ENCODE measurements at places on chromosomes 6 and 20.

DNA sequence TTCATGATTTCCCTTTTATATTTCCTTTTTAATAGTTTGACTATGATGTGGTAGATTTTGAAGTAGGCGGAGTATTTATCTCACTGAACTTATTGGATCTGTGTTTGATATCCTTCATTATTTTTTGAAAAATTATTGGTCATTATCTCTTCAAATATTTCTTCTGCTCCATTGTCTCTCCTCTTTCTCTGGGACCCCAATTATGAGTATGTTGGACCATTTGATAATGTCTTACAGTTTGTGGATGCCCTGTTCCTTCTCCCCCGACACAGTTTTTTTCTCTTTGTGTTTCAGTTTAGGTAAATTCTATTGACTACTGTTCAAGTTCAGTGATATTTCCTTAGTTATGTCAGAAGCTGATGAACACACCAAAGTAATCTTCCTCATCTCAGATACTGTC lies 49.4 kb upstream of the COL10A1 start:
- DNase-seq, result no peak

- no peak for DNase-seq
Measured at GRCh38 chr6:109358204-109358603, 24.1 kb downstream of the CD164 start.

DNA sequence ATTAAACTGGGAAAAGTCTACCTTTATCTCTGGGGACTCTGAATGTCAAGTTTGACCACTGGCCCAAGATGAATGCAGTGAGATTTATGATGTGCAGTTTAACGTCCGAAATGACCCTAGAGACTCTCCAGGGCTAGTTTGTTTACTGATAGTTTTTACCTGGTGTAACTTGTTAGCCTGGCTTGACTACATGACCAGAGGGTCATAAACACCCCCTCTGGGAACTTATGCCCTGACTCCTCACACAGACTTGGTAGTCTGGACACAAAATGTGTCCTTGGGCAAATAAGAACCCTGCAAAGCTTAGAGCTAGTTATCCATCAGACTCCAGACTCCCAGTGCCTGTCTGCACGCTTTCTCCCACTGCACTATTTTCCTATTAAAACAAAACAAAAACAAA lies 606.5 kb downstream of the HACE1 start:
- no peak for DNase-seq

- DNase-seq, result no peak
Measured at GRCh38 chr6:6695625-6696276, 107.2 kb downstream of the LY86 start.

DNA sequence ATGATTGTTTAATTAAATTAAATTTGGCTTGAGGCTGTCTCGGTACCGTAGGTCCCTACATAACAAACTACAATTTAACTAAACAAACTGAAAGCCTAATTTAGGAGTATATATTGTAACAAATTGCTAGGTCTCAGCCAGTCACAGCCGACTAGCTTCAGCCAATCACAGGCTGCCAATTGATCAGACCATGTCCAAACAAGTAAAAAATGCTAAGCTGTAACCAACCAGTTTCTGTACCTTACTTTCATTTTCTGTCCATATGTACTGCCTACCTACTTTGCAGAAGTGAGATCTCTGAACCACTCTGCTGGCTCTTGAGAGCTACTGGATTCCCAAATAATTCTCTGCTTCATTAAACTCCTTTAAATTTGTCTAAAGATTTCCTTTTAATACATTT lies 648.0 kb upstream of the GJE1 start:
- no peak for DNase-seq

DNA sequence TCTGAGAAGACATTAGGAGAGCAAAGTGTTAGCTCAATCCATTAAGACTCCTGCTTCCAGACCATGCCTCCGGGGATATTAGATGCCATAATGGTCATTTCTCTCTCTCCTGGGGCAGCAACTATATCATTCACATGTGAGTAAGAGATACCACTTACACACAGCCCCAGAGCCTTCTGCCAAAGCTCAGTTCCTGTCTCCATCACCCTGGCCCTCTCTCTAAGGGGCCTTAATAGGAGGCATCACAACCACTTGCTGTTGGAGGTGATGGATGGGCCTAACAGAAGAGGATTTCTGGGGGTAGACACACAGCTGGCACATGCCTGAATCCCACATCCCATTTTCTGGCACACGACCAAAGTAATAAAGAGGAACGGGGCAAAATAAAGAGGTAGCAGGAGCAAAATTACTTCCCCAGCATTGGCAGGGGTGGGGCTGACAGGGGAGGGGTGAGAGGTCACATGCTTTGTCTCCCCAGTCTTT lies 34.0 kb upstream of the VSTM2L start:
- DNase-seq, result no peak

GRCh38 chr6:32785781-32786533 lies 22.6 kb upstream of the HLA-DQB2 start:
- peak; percentile 31 for DNase-seq

- no peak for DNase-seq
Measured at GRCh38 chr6:163943607-163944385, 529.3 kb downstream of the QKI start.

- peak; percentile 46 for DNase-seq
Measured at GRCh38 chr6:139625081-139625939, 250.9 kb upstream of the CITED2 start.

- DNase-seq, result no peak
Measured at GRCh38 chr6:141451181-141451510, 681.6 kb upstream of the GJE1 start.

GRCh38 chr20:58398254-58398653 lies 9.2 kb downstream of the VAPB start:
- no peak for DNase-seq

DNA sequence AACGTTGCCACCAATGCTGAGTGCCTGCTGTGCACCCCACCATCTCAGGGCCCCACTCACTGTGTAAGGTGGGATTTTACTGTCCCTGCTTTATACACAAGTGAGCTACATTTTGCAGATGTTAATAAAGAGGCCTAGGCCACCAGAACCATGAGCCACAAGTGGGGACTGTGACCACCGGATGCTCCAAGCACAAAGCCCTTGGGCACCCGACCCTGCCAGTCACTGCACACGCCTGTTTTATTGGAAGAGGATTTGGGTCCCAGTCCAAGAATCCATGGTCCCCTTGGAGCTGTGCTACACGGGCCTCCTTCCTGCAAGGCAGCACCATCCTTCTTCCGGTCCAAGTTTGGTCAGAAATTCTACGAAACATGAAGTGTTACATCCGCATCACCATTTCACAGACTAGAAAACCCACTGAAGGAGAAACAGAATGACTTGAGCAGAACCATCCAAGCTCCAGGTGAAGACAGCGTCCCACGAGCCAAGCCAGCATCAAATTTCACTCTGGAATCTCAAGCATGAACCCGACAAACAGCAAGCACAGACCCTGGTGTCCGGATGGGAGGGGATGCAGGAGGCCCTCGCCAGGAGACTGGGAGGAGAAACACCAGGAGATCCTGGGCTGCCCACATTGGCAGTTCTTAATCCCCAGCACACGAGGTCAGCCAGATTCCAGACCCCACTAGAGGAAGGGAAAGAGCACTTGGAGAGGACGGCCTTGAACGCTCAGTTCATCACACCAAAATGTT lies 226.9 kb downstream of the DLL1 start:
- DNase-seq, result no peak

GRCh38 chr6:64983089-64983488 lies 723.9 kb downstream of the EYS start:
- no peak for DNase-seq

DNA sequence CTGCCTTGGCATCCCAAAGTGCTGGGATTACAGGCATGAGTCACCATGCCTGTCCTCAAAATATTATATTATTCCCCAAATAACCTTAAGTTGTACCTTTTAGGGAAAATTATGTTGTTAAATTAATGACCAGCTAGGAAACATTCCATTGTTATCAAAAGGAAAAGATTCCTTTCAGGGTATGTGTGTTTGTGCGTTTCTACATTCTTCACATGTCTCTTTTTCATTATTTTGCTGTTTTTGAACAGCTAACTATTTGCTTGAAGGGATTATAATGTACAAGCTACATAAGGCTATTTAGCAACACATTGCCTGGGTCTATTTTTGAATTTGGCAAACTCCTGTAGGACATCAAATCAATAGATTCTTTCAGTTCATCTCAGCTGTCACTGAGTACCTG lies 57.1 kb downstream of the GJA1 start:
- no peak for DNase-seq

GRCh38 chr6:3438190-3439167 lies 18.4 kb downstream of the SLC22A23 start:
- DNase-seq, result no peak

DNA sequence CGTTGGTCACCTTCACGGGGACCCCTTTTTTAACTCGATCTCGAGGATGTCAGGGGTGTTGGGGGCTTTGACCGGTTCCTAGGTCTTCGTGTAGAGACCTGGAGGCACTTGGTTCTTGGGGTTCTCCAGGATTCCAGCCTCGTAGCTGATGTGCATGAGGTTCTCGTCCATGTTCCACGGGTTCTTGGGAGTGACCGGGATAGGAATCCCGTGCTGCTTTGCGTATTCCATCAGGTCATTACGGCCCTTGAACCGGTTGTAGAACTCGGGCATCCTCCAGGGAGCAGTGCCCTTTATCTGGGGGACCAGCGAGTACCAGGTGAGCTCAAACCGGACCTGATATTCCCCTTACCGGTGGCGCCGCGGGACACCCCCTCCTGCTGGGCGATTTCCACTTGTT lies 88.0 kb upstream of the RIPOR2 start:
- no peak for DNase-seq

DNA sequence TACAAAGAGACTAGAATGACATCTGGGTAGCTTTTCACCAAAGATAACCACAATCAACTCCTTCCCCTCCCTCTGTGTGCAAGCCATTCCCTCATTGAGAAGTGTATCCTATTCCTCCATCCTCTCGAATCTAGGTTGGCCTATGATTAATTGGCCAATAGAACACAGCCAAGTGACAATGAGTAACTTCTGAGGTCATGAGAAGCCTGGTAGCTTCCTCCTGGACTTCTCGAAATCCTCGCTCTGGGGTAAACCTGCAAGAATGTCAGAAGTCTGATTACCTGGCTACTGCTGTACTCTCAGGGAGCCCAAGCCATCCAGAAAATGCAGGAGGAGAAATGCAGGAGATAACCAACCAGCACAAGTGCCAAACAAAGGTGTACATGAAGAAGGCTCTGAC lies 13.1 kb downstream of the ARHGAP18 start:
- DNase-seq, result no peak

DNA sequence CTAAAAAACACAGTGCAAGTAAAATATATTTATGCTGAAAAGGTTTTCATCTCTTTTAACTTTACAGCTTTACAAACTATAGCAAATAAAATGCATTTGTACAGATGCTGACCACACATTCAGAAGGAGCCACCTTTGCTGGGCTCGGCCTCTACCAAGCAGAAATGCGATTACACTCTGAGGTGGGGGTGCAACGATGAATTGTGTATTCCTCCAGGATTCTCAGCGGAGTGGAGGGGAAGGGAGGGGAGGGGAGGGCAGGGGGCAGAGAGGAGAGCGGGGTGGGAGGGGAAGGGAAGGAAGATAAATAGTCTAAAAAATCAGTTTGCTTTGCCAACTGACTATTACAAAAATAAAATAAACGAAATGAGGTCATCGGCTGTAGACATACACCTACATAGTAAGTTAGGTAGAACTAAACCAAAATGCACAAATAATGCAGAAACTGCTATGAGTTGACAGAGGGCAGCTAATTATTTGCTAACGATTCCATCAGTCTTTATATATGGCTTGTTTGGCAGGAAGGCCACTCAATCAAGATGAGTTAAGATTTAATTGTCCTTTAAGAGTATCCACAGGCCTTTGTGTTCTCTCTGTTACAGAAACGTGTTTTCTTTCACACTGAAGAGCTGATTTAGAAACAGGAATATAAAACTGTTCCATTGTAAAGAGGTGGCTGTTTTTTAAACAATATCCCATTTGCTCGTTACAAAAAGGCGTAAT lies 90.1 kb downstream of the TAF4 start:
- no peak for DNase-seq

DNA sequence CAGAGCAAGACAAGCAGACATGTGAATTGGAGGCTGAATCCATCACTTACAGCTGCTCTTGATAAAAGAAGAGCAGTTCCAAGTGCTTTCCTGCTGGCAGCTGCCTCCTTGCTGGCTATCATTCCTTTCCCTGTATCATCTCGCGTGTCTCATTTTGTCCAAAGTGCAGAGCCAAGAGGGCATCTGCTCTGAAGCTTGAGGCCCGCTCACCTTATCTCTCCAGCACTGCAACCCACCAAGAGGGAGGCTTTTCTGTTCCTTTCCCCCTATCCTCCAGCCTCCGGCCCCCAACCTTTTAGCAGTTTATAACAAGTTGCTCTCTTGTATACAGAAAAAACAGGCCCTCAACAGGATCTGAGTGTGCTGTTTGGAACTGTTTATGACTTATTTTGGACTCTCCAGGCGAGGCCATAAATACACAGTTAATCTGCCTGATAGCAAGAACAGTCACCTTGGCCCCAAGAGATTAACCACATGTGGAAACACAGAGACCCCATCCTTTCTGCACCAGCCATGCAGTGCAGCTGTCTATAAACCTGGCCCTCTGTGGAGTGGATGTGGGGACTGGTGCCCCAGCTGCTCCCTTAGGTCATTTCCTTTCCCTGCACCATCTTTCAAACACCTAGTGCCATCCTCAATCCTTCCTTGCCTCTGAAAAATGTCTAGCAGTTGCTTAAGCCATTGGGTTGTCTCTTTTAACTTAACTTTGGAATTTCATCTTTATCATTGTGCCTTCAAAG lies 172.5 kb upstream of the FERMT1 start:
- DNase-seq, result no peak

DNA sequence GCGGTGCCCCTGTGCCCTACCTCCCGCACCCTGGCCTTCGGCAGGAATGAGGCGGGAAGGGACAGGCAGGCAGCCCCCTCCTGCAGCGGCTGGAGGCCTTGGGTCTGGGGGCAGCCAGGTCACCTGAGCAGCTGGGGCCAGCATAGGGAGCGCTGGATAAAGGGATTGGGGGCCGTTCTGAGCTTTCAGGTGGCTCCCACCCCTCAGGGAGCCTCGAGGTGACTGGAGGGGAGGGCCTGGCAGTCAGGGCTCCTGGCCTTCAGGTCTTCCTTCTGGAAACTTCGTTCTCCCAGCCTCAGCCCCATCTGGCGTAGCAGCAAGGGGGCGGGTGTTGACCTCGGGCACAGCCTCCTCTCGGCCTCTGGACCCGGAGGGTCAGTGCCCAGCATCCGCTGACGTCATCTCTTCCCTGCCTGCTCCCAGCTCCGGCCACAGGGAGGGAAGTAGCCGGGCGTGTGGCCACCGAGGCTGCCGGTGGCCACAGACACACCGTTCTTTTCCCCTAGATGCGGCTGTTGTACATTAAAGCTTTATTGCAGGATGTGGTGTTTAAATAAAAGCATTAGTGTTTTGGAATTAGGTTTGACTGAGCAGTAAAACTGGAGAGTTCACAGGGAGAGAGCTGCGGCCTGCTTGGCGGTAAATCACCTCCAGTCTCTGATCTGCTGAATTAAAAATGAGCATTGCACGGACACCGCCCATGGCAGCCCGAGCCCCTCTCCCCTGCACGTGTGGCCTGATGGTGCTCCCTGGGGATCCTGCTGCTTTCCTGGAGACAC lies 80.0 kb upstream of the GATA5 start:
- no peak for DNase-seq

GRCh38 chr6:32885698-32886286 lies 31.8 kb downstream of the PSMB9 start:
- DNase-seq, result peak; percentile 31

Measured in K562 (cell line).